ENCODE measurements at places on chromosomes 1 and 21. TPM values are rescaled to one million over a fixed set of nuclear protein-coding genes. Genes with fewer than 3 reads are reported as not detected.
A peak's percentile ranks its signal among the peaks of the same experiment; 100 is the strongest.

Gene CAMSAP2
- total RNA-seq = 34.0 TPM

Gene PLPPR4
- total RNA-seq = 1.2 TPM

GRCh38 chr1:173258479-173259264, 51.5 kb upstream of the TNFSF4 start:
- no peak for DNase-seq

DNA sequence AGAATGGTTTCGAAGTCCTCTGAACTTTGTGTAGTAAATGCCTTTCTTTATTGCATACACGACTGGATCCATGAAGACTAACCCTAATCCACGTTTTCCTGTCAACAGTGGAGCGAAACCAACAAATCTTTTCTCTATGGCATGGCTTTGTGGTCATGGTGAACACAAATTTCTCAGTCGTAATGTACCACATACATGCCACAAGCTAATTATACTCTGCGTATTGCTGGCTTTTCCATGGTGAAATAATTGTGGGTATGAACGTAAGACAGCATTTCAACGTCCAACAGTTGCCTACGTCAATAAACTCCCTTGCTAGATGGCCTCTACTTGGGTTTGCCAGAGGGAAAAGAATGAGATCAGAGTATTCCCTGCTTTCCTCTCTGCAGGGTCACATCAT, 27.5 kb downstream of the INTS7 start:
- no peak for DNase-seq

DNA sequence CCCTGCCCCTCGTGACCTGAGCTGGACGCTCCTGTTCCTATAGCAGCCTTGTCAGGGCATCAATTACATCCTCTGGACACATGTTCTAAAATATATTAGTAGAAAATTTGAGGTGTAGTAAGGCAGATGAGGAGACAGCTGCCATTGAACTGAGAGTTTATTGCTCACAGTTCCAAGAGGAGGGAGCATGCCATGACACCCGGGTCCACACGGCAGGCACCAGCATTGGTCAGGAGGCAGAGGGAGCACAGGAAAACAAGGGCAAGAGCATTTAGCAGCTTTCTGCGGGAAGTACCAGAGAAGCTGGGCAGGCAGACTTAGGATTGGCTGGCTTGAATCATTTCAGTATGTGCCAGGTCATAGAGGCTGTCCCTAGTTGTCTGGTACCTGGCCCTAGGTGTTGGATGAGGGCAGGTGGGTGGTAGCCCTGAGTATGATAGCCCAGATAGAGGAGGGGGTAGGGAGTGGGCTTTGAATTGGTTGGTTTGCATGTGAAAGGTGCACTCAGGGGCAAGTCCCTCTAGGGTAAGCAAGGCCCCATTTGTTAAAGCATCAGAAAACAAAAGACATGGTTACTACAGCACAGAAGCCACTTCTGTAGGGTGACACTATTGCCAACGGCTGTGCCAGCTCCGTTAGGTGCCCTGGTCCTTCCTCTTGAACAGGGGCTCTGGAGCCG, 223.6 kb upstream of the RAB4A start:
- no peak for DNase-seq

- no peak for DNase-seq
These were observed 59.6 kb upstream of the ST6GALNAC5 start for GRCh38 chr1:76807543-76808260.

- no peak for DNase-seq
These were observed 263.4 kb downstream of the HHIPL2 start for GRCh38 chr1:222284466-222284865.

- DNase-seq = peak; percentile 96
These were observed 6.3 kb upstream of the PTP4A2 start for GRCh38 chr1:31944205-31945089.

Measured in mucosa of descending colon (tissue), 3 donors.